DMS53 (cell line): ENCODE measurements at places on chromosomes 6 and 20.

GRCh38 chr20:53003420-53004154 is 31.4 kb downstream of the TSHZ2 start:
- no peak for DNase-seq

DNA sequence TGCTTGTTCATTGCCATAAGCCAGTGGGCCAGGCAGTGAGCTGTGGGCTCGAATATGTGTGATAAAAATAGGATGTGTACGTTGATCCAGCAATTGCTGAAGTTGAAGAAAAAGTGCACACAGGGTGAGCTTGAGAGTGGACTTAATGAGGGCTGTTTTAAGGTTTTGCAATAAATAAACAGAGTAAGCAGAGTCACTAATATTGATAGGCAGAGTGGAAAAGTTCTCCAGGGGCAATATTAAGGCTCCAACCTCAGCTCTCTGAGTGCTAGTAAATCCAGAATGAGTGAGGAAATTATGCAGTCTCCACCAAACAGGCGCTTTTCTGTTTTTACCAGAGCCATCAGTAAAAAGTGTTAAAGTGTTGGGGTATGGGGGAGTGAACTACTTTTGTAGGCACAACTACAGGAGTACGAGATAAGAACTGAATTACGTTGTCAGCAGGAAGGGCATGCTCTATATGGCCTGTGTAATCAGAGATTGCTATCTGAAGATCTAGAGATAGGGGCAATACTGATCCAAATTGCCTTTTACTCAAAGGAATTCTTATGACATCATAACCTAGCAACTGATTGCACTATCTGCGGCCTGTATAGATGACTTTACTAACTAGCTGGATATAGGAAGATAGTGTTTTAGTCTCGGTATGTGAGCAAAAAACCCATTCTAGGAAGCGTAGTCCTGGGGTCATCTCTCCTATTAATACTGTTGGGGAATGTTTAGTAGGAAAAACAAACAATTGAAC is 7.6 kb upstream of the TBC1D20 start:
- no peak for DNase-seq

DNA sequence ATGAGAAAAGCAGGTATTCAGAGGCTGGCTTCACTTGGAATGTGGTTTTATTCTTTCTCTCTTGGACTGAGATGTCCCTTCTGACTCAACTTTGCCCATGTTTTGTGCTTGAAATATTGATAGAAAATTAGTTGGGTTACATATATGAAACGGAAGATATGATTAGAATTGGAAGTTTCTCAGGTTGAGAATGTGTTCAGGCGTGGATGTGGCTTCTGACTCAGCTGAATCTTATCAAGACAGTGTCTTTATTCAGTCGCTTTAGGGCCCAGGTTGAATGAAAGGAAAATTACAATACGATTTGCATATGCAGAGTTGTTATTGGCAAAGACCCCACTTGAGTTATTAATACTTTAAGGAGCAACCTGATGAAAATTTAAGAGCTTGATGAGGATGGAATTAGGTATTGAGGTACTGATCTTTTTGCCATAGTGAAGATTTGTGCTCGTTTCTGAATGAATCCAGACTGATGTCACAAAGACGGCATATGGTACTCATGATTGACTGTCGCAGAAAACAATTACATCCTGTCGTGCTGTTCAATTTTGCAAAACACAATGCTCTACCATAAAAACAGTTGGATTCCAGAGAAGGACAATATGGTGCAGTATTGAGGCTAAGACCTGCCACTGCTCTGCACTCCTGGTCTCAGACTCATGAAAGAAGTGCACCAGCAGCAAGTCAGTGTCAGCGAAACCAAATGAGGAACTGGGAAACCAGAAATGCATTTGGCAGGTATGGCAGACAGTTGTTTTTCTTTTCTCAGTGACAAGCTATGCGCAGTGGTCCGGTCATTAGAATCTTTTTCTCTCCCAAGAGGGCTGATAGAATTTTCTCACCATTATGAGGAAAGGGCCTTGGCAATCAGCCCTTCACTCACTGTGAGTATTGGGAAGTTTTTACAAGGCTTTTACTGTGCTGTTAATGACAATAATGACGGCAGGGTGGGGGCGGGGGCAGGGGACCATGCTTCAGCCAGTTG is 158.3 kb downstream of the DOK5 start:
- no peak for DNase-seq

GRCh38 chr6:165689699-165690098 is 26.7 kb upstream of the PDE10A start:
- DNase-seq: peak; percentile 7

DNA sequence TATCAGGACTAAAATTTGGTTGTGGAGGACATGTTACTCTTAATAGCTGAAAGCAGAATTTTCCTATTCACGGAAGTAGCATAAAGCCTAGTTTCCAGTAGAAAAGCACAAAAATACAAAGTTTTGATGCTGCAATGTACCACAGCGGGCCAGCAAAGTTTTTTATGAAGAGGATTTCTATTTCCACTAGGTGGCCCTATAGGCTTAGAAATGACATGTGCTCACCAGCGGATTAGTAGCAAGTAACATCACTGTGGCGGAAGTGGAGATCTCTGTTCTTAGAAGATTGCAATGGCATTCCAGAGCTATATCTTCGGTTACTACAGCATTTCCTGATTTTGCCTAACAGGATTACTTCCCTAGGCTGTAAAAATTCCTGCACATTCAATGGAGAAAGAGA is 1219.0 kb upstream of the EYS start:
- DNase-seq: peak; percentile 82

DNA sequence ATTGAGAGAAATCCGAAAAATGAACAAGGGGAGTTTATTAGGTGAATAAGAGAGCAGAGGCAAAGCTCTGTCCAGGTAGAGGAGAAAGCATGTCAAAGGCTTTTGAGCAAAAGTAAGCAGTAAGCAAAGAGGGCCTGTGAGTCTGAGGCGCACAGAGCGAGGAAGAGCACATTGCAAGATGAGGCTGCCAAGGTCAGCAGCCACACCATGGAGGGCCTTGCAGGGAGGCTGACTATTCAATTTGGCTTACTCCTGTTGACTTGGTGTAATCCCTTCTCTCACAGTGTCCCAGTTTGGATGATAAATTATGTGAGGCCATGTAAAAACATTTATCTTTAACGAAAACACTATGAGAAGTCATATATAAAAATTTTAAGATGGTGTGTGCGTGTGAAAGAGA is 32.4 kb downstream of the SESN1 start:
- no peak for DNase-seq

GRCh38 chr6:21310568-21311140 is 282.9 kb upstream of the SOX4 start:
- DNase-seq: no peak

GRCh38 chr6:72712910-72713309 is 91.0 kb downstream of the KCNQ5 start:
- no peak for DNase-seq

- DNase-seq: peak; percentile 12
Measured at GRCh38 chr6:89350281-89350966, 2.1 kb downstream of the UBE2J1 start.

DNA sequence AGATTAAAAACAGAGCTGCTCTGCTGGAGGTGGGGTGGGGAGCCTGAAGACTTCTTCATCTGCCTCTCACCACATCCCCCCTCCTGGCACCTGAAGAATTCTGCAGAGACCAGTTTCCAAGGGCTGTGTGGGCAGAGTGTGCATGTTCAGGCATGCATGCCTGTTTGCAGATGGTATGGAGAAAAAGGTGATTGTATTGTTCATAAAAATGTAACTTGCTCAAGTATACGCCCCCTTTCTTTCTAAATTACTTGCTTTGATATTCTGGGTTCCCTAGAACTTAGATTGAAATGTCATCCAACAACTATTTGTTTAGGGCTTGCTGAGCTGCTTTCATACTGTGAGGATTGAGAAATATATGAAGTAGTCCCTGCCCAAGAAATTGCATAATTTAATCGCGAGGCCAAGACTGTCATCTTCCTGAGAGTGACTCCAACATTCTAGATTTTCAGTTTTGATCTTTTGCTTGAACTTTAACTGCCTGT is 83.6 kb downstream of the LCA5 start:
- DNase-seq: no peak

DNA sequence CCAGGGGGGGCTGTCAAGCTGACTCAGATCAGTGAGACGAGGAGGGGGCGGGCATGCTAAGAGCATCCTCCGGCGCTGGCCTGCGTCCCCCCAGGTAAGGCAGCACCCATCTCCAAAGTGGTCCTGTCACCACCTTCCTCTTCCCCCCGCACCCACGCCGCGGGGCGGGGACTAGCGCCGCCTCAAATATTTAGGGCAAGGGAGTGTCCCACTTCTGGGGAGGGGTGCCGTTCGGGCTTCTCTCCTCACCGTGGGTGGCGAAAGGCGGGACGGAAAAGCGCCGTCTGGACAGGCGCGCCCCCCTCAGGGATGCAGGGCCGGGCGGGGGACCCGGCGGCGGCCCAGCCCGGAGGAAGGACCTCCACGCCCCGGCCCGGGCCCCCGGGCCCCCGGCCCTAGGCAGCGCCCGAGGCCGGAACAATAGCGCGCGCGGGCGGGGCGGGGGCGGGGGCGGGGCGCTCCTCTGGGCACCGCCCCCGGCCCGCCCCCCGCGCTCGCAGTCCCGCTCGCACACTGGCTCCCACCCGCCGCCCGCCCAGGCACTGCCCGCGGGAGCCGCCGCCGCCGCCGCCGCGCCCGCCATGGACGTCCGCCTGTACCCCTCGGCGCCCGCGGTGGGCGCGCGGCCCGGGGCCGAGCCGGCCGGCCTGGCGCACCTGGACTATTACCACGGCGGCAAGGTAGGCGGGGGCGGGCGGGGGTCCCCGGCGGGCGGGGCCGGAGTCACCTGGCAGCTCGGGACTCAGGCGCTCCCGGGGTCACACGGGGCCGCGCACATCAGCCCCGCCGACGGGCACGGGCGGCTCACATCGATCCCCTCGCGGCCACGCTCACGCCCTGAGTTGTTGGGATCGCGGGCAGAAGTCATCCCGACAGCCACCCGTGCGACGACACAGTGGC is at the start of gene TOX2:
TOX2 (plus strand) TSS at position 542 of the 900 bp plus-strand sequence; CDS start at position 582, 40 bp downstream.
- DNase-seq: peak; percentile 33

DNA sequence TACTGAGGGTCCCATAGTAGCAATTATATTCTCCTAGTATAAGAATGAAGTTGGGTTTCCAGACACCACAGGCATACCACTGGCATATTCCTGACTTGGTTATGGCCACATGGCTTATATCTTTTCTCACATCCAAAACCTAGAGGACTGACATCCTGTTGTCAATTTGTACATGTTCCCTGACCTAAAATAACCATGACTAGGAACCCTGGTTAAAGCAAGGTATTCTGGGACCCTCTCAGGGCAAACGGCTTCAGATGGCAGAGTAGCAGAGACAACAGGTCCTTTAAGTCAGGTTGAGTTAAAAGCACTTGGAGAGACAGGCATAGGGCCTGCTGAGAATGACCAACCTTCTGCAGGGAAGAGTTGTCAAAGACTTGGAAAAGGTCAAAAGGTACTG is 12.6 kb downstream of the MAP3K5 start:
- DNase-seq: no peak

DNA sequence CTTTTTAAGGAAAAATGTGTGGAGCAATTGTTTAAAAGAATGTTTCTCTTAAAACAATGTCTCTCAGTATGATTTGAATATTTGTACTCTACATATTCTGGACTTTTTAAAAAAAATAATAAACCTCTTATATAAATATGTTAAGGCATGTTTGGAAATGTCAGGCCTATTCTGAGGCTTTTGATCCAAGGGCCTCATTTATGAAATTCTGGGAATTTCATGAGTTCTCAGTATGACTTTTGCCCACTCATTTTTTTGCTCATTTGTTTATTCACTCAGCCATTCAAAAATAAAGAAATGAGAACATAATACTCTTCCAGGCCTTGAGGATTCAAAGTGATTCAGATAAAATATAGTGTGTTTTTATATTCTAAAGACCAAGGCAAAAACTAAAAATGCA is 60.4 kb downstream of the DOK5 start:
- DNase-seq: no peak

DNA sequence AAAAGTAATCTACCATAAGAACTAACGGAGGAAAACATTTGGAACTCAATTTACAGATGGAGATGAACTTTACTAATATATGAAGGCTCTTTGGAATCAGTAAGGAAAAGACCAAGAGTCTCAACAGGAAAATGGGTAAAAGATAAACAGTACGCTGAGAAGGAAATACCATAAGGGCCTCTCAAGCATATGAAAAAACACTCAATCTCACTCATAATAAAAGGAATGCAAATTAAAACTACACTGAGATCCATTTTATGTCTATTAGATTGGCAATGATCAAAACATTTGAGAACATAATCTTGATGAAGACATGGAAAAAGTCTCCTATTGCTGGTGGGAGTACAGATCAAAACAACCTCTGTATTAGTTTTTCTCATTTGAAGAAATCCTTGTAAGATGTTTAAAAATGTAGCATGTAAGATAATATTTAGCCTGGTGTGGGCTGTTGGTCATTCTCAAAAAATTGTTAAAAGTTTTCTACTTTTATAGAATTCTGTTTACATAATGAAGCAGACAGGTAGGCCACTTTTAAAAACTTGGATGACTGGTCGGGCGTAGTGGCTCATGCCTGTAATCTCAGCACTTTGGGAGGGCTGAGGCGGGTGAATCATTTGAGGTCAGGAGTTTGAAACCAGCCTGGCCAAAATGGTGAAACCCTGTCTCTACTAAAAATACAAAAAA is 14.5 kb downstream of the REV3L start:
- no peak for DNase-seq

DNA sequence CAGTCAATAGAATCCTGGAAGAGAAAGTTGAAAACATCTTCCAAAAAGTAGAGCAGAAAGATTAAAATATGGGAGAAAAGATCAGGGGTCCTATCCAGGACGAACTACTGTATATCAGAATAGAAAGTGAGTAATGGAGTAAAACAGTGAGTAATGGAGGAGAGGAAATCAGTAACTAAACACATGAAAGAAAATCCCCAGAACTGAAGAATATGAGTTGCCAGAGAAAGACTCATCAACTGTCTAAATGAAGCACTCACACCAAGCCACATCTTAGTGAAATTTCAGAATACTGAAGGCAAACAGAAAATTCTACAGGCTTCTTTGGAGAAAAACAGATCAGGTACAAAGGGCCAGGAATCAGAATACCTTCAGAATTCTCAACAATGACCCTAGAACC is 14.9 kb downstream of the IL17A start:
- no peak for DNase-seq

DNA sequence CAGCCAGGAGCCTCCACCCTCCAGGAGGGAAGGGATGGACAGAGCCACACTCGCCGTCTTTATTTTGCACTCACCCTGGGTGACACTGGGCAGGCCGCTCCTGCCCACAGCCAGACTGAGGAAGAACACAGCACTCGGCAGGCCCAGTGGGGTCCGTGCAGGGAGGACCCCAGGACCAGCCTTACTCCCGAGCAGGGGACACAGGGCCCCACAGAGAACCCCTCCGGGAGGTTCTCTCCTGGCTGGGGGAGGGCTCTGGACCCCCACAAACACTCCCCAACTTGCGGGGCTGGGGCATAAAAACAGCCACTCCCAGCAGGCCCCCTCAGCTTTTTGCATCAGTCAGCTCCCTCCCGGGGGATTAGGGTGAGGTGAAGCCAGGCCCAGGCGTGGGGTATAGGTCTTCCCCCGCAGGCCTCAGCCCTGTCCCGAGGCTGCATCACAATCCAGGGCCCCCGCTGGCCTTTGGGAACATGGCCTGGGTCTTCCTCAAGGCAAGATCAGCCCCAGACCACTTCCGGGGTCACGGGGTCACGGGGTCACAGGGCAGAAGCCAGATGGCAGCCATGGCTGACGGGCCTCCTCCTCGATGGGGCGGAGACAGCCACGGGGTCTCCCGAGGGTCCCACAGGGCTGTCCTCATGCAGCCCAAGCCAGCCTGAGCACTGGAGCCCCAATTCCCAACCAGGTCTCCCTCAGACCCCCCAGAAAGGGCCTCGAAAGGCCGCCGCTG is 3.2 kb downstream of the TNFRSF6B start:
- no peak for DNase-seq
